Activated naive CD4-positive, alpha-beta T cell treated with anti-CD3 and anti-CD28 coated beads, Interleukin-2, amount 10 ng/mL, durations not matched to agents 5 hours and 36 hours (primary cell): ENCODE measurements at places on chromosomes 1 and 21. TPM values are rescaled to one million over a fixed set of nuclear protein-coding genes. Genes with fewer than 3 reads are reported as not detected.

The USH2A gene
- not detected for total RNA-seq

The ADAMTS1 gene
- 1.1 TPM for total RNA-seq

The S100B gene
- 0.68 TPM for total RNA-seq

The SIM2 gene
- total RNA-seq, result not detected

The HJV gene
- not detected for total RNA-seq

The KRTAP7-1 gene
- not detected for total RNA-seq

The PRDM16 gene
- total RNA-seq, result 6.0 TPM

The EBNA1BP2 gene
- total RNA-seq, result 35.7 TPM

The TMIGD3 gene
- total RNA-seq, result not detected

The HSF2BP gene
- total RNA-seq, result 0.30 TPM

The SPATA21 gene
- not detected for total RNA-seq

The FMOD gene
- 0.40 TPM for total RNA-seq

The NMNAT2 gene
- 0.05 TPM for total RNA-seq

The HAO2 gene
- not detected for total RNA-seq

The ATAD3C gene
- 1.4 TPM for total RNA-seq

The THEM5 gene
- total RNA-seq, result not detected

The IFI44L gene
- 29.2 TPM for total RNA-seq

The KRTAP19-3 gene
- not detected for total RNA-seq

The AGMAT gene
- 15.9 TPM for total RNA-seq

The DNTTIP2 gene
- 58.5 TPM for total RNA-seq

The SLC35D1 gene
- total RNA-seq, result 13.5 TPM

The HCRTR1 gene
- total RNA-seq, result not detected

The LRRC71 gene
- total RNA-seq, result not detected

The UBE2U gene
- not detected for total RNA-seq

The FMO2 gene
- total RNA-seq, result not detected

The PTAFR gene
- total RNA-seq, result 0.22 TPM

The A3GALT2 gene
- not detected for total RNA-seq

The LRP8 gene
- total RNA-seq, result 37.3 TPM

The HES2 gene
- 0.35 TPM for total RNA-seq

The MASP2 gene
- not detected for total RNA-seq

The IGSF9 gene
- not detected for total RNA-seq

The S100A6 gene
- total RNA-seq, result 469 TPM

The KIF26B gene
- total RNA-seq, result not detected

The OR6K3 gene
- not detected for total RNA-seq

The TSPEAR gene
- total RNA-seq, result not detected

The KCNH1 gene
- not detected for total RNA-seq

The GBP3 gene
- total RNA-seq, result 29.7 TPM

The EXTL1 gene
- total RNA-seq, result not detected

The NR0B2 gene
- not detected for total RNA-seq

The IVL gene
- not detected for total RNA-seq

The PLA2G2C gene
- not detected for total RNA-seq

The CNIH3 gene
- total RNA-seq, result 1.9 TPM

The BLACAT1 gene
- total RNA-seq, result 0.30 TPM

The CELF3 gene
- not detected for total RNA-seq

The HSD3B1 gene
- total RNA-seq, result not detected

The UTS2 gene
- not detected for total RNA-seq

The SPRR2E gene
- not detected for total RNA-seq

The CHIA gene
- total RNA-seq, result not detected

The TTLL7 gene
- total RNA-seq, result 1.1 TPM

The SH2D1B gene
- total RNA-seq, result not detected

The CDC20 gene
- 87.0 TPM for total RNA-seq
